ENCODE measurements at places on chromosomes 11 and 22.

DNA sequence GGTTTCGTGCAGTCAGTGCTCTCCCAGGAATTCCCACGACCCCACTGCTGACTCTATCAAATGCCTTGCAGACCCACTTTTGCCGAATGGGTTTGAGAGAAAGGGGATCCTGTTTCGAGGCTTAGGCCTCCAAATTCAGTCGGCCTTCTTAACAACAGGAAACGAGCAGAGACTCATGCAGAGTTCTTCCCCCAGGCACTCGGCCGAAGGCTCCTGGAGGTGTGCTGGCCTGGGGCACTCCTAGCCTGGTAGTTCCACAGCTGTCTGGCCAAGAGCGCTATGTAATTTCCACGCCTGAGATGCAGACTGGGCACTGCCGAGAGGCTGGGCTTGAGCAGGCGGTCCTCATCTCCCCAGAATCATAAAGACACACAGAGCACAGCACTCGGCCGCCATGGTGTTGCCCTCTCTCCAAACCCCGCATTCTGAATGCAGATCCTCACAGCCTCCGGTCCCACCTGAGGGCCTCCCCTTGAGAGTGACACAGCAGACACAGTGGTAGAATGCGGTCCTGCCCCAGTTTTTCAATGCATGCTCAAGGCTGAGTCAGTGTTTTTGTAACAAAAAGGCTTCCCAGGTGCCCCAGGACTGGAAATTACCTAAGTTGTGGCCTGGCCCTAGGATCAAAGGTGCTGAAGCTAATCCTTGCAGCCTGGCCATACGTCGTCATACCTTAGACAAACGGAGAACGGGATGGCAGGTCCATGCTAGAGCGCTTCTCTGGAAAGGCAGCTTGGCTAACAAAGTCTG, 30.2 kb upstream of the BID start:
- DNase-seq, result no peak

- DNase-seq, result no peak
Observed at GRCh38 chr11:72955466-72955865, 141.3 kb downstream of the ATG16L2 start.

DNA sequence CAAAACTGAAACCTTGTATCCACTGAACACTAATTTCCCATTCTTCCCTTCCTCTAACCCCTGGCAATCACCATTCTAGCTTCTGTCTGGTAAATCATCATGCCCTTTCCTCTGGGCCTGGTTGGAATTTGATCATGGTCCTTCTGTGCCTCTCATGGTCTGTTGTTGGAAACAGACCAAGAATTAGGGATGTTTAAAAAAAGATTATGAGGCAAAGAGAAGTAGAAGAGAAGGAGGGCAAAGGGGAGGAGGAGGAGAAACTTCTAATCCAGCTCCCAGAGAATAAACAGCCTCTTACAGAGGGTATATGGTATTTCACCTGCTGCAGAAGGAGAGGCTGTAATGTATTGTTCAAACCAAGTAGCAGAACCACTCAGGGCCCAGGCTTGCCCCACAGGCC, 10.6 kb downstream of the BCO2 start:
- no peak for DNase-seq

DNA sequence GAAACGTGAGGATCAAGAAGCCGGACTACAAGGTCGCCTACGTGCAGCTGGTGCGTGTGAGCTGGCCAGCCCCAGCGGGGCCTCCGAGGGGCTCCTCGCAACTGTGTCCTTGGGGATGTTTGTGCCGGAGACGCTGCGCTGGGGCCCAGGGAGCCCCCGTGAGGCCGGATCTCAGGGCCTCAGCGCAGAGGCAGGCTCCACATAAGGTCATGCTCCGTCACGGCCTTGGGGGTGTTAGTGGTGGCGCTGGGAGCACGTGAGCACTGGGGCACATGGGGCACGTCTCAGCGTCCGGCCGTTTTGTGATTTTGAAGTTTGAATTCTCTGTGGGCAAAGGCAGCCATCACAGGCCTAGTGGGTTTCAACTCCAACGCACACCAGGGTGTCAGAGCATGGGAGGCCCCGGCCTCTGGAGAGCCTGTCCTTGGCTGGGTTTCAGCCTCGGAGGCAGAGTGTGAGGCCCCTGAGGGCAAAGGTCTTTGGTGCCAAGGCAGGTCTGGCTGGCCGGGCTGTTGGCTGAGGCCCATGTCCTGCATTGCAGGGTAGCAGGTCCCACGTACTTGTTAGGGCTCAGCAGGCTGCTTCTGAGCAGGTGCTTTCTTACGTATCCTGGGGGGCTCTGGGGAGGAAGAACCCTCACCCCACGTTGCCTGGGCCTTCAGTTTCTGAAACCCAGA, 5.8 kb downstream of the MRPL23 start:
- DNase-seq, result no peak

GRCh38 chr22:37697538-37697835, 639 bp downstream of the TRIOBP start:
- no peak for DNase-seq

DNA sequence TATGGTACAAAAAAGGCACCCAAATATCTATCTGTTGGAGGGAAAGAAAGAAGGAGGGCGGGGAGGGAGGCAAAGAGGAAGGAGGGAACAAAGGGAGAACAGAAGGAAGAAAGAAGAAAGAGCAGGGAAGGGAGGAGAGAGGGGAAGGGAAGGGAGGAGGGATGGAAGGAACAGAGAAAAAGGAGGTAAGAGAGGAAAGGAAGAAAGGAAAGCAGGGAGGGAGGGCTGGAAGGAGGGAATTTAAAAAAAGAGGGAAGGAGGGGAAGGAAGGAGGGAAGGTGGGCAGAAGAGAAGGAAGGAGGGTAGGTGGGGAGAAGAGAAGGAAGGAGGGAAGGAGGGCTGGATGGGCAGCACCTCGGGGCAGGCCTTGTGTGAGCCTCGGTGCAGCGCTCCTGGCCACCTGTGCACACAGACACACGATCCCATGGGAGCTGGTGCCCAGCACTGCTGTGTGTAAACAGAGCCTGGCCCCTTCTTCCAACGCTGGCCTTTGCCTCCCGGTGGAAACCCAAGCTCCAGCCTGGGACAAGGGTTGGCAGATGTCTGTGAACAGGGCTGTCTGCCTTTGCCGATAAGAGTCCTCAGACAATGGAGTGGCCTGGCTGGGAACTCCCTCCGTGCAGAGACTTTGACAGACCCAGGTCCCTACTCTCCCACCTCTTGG, 23.2 kb downstream of the SMIM38 start:
- DNase-seq, result no peak

DNA sequence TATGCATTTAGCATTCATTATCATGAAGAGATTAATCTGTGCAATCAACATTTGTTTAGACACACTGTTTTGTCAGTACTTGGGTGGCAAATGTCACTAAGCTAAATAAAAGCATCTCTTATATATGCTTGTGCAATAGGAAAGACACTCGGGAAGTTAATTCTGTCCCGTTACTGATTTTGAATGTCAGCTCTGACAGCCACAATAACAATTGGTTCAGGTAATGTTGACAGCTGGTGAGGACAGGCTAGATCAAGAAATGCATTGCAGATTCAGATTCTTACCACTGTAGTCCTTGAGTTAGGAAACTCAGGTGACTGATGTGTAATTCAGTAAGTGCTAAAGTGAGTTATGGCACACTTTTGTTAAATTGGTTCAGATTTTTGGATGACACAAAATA, 523.8 kb upstream of the FAT3 start:
- no peak for DNase-seq

GRCh38 chr11:70292863-70293262, 22.4 kb downstream of the PPFIA1 start:
- no peak for DNase-seq

GRCh38 chr22:50072714-50073538, 12.3 kb downstream of the MLC1 start:
- DNase-seq, result no peak

DNA sequence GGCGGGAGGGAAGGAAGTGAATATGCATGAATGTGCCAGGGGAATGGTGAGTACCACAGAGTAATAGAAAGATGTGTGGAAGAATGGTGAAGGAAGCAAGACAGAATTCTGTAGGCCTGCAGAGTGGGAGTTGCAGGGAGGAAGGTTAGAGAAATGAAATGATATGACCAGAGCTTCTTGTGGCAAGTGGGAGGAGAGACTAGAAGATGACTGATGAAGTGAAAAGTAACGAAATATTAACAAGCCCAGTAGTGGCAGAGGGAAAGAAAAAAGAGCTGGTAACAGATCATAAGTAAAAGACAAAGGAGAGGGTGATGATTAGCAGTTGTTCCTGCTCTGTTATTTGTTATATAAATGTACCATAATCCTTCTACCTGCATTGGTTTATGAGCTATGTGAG, 1.0 kb upstream of the ALKBH8 start:
- DNase-seq, result no peak

GRCh38 chr11:84044706-84045105, 758.5 kb upstream of the CCDC90B start:
- DNase-seq, result no peak

GRCh38 chr11:61828379-61828628, 204 bp downstream of the FADS2 start:
- DNase-seq, result no peak

DNA sequence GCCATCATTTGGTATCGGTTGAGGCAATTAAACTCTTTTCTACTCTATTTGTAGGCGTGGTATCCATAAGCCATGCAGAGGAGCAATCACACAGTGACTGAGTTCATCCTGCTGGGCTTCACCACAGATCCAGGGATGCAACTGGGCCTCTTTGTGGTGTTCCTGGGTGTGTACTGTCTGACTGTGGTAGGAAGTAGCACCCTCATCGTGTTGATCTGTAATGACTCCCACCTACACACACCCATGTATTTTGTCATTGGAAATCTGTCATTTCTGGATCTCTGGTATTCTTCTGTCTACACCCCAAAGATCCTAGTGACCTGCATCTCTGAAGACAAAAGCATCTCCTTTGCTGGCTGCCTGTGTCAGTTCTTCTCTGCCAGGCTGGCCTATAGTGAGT, 8.4 kb downstream of the OR9G4 start:
- no peak for DNase-seq

GRCh38 chr11:131350872-131351271, 19.5 kb upstream of the NTM start:
- DNase-seq, result no peak

Measured in progenitor cell of endocrine pancreas (in vitro differentiated cells).